ENCODE measurements at places on chromosomes 1 and 21.

DNA sequence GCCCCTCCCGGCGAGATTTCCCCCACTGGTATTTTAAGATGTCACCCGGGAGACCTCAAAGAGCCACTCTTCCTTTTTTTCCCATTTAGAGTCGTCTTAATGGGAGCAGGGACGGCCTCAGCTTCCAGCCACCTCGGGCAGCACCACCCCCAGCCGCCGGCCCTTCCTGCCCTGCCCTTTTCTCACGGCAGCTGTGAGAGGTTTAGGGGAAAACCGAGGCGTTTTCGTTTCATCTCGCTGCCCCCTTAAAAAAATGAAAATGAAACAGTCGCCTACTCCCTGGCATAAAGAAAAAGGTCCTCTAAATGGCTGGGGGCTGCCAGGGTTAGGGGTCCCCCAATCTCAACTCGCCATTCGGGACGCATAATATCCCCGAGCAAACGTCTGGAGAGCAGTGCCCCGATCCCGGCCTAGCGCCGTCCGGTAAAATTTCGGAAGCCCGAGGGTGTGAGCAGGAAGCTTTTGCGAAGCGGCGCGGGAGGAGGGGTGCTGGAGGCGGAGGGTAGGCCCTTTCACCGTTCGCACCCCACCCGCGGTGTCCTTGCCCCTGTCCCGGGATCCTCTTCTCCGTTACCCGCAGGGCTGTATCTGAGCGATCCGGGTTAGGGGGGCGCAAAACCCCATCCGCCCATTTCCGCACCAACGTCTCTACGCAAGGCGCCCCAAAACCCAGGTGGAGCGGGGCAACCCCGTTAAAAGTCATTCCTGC lies 1.2 kb downstream of the RUNX3 start:
- DNase-seq, result no peak

- DNase-seq, result no peak
These were observed 3.0 kb upstream of the RGS2 start for GRCh38 chr1:192805832-192806323.

DNA sequence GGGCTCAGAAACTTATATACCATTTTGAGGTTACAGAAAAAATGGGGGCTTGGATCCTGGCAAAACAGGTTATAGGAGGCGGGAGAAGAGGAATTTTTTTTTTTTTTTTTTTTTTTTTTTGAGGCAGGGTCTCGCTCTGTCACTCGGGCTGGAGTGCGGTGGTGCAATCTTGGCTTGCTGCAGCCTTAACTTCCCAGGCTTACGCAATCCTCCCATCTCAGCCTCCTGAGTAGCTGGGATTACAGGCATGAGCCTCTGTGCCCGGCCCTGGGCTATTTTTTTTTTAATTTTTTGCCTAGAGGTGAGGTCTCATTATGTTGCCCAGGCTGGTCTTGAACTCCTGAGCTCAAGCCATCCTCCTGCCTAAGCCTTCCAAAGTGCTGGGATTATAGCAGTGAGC lies 24.7 kb downstream of the MROH7 start:
- DNase-seq, result no peak

- no peak for DNase-seq
These were observed 31.3 kb downstream of the CCN1 start for GRCh38 chr1:85611856-85612255.

DNA sequence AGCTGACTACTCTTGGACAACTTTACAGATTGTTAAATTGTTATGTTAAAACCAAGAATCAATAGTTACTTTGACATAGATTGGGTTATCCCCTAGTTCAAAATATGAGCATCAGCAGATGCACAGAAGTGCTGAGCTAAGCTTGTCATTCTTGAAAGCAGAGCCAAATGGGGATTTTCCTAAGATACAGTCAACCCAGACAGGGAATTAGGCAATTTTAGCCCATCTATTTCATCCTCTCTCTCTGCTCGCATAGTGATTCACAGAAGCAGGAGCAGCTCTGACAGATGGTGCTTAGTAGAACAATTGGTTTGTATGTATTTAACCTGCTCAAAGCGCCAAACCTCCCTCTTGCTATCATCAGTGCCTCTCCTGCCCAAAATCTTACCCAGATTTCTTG lies 27.9 kb upstream of the PRRC2C start:
- DNase-seq, result no peak

GRCh38 chr1:100736746-100737145 lies 17.2 kb downstream of the VCAM1 start:
- DNase-seq, result no peak

DNA sequence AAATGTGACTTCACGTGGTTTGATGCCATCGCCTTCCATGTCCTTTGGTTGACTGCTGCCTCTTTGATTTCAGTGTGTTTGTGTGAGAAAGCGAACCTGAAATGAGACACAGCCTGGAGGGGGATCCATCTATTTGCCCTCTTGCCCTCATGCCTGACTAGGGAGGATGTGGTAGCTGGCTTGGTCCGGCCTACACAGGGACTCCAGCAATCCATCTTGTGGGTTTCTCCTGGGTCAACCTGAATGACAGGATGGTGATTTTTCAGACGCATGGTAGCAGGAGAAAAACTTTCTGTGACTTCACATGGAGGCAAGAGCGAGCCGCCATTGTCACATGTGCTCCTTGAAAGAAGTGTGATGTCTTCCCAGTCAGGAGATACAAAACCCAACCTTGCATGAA lies 117.9 kb upstream of the DNAH14 start:
- DNase-seq, result no peak

- DNase-seq, result no peak
These were observed 9.5 kb downstream of the CD84 start for GRCh38 chr1:160569806-160570205.

GRCh38 chr1:97366984-97367383 lies 553.9 kb downstream of the DPYD start:
- no peak for DNase-seq

Measured in BE2C (cell line).